ENCODE measurements at places on chromosomes 2 and 18.

DNA sequence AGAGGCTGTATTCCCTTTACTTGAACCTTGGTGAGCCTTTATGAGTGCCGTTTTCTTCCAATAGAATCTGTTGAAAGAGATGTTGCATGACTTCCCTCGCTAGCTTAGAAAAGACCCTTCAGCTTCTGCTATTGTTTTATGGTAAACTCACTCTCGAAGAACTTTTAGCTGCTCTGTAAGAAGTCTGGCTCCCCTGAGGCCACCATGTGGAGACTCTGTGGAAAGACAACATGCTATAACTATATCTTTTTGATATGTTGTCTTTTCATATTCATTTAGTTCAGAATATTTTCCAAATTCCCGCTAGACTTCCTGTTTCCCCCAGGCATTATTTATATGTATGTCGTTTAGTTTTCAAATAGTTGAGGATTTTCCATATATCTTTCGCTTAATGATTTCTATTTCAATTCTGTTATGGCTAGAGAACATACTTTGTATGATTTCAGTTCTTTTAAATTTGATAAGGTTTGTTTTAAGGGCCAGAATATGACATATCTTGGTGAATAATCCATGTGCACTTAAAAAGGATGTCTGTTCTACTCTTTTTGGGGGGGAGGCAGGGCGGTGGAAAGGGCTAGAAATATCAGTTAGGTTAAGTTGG lies 64.1 kb downstream of the PTPN4 start:
- peak; percentile 10 for DNase-seq

DNA sequence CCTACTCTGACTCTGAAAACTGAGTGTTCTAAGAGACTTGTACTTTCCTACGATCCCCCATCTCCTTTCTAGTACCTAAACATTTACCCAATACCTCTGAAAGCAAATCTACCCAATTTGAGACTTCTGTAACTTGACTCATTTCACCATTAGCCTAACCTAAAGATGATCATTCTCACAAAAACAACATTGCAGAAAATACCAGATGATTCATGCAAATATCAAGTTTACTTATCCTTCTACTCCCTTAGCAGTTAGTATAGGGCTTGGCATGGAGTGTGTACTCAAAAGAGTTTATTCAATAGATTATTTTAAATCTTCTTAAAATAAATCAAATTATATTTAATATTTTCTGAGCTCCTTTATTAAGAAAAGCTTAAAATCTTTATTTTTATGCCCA lies 89.6 kb downstream of the NR4A2 start:
- no peak for DNase-seq

DNA sequence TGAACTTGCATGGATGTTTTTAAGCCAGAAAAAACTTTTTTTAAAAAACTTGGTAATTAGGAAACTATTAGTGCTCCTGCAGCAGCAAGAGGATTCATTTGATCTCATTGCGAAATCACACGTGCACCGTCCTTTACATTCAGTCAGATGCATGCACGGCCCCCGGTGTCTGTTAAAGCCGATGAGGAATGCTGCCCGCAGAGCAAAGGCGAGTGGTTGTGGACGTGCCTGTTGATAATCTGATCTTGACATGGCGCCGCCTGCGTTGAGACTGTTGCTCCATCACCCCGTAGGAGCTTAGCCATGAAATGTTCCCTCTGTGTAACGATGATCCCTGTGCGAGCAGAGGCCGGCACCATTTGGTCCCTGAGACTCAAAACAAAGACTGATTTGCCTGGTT lies 300.0 kb downstream of the GBX2 start:
- DNase-seq, result no peak

DNA sequence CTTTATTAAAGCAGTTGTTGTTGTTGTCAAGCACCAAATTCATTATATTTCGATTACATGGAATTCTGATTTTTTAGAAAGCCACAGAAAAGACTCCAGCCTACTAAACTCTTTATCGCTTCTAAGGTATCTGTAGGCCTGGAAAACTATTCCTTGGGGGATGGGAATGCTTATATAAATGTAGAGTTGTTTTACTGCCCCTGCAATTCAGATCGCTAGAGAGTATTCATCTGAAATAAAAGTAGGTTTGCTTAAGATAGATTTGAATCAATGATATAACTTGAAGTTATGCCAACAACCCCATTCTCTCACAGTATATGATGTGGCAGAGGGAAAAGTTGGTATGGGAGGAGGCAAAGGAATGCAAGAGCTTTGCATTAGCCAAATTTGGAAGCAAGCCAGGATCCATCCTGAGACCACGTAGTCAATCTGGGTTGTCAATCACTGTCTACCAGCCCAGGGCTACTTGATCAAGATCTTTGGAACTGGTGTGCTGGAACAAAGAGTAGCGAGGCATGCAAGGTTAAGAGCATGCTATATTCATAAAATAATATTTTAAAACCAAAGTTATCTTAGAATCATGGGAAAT lies 95.9 kb downstream of the LYPD6B start:
- no peak for DNase-seq

DNA sequence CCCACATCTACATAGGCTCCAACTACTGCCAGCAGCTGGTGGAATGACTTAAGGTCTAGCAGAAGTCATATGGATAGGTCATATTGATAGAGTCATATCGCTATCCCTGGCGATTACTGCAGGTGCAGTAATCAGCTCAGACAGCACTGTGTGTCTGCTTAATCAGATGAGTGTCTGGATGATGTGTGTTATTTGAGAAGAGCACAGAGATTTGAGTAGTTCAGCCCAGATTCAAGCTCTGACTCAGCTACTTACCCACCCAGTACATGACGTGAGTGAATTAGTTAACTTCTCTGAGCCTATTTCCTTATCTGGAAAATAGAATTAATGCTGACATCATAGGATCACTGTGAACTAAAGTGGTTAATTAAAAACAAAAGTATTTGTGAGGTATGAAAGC lies 78.9 kb downstream of the EHD3 start:
- DNase-seq, result no peak

DNA sequence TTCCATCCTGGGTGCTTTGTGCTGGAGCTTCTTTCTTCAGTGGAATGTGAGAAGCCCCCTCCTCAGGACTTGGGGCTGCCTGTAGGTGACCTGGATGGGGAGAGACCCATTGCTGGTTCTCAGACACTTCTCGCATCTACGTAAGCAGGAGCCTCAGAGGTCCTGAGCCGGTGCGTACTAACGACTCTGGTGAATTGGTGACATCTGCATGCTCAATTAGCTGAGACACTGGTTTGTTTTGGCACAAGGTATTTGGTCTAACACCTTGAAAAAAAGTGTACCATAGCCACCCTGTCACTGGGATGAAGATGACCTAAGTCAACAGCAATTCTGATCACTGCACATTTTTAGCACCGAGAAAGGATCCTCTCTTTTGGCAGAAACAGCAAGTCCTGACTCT lies 57.7 kb downstream of the LRRC30 start:
- no peak for DNase-seq

GRCh38 chr2:43507137-43507536 lies 88.7 kb downstream of the THADA start:
- no peak for DNase-seq

- no peak for DNase-seq
These were observed 4.3 kb downstream of the HPCAL1 start for GRCh38 chr2:10306901-10307463.

- no peak for DNase-seq
These were observed 38.0 kb downstream of the CABYR start for GRCh38 chr18:24176727-24177416.

GRCh38 chr2:194015751-194016150 lies 1641.3 kb upstream of the SLC39A10 start:
- no peak for DNase-seq

GRCh38 chr2:28287256-28287915 lies 105.3 kb upstream of the FOSL2 start:
- DNase-seq, result peak; percentile 64

- DNase-seq, result no peak
These were observed 108.2 kb upstream of the CAPN13 start for GRCh38 chr2:30915486-30915885.

- DNase-seq, result no peak
These were observed 107.9 kb downstream of the KLHL29 start for GRCh38 chr2:23492921-23493320.

DNA sequence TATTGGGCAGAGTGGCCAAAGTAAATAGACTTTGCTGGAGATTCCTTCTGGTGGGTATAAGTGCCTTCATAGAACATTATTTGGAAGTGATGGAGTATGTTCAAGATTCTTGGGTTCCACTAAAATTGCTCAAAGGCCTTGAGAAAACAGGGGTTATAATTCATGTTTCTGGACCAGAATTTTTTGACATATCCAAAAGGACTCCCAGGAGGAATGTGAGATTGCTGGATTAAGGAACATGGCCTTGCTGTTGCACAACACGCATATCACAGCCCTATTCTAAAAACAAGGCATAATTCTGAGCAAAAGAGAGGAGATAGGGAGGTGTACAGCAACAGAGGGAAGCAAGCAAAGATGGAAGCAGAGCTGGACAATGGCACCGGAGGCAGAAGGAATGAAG lies 111.7 kb upstream of the TNP1 start:
- DNase-seq, result no peak

DNA sequence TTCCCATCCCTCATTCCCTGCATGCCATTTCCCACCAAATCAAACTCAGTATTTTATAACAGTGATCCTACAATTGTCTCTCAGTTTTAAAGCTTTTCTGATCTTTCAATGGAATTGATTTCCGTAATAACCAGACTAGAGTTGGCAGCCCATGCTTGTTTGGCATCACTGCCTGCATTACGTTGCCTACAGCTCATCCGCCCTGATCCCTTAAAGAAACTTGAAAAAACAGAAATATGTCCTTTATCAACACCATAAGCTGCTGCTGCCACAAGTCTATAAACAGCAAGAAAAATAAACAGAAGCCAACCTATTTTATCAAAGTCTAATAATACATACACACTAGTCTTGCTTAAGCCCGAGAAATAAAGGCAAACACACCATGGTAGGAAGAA lies 331.0 kb downstream of the METTL4 start:
- DNase-seq, result peak; percentile 7

DNA sequence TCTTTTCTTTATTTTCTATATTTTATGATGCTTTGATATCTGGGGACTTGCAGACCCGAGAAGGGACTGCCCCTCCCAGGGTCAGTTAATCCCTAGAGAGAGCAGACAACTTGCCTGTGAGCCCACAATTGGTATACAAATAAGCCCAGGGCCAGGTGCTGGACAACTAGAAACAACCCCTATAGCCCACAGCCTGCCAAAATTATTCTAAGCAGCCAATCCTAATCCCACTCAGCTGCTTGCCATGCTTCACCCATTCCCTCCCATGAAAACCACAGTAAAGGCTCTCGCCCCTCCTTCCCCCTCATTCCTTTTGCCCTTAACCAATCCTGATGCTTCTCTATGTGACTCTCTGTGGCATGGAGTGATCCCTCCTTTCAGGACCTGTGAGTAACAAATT lies 380.7 kb downstream of the RBM43 start:
- DNase-seq, result no peak

DNA sequence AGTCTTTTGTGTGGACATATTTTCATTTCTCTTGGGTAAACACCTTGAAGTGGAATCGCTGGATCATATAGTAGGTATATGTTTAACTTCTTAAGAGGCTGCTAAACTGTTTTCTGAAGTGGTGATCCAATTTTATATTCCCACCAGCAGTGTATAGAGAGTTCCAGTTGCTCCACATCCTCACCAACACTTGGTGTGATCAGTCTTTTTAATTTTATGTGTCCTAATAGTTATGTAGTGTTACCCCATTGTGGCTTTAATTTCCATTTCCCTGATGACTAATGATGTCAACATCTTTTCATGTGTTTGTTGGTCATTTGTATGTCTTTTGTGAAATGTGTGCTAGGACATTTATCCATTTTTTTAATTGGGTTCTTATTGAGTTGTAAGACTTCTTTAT lies 56.9 kb downstream of the DGKD start:
- no peak for DNase-seq

GRCh38 chr2:223222397-223222796 lies 170.4 kb downstream of the KCNE4 start:
- DNase-seq, result no peak

DNA sequence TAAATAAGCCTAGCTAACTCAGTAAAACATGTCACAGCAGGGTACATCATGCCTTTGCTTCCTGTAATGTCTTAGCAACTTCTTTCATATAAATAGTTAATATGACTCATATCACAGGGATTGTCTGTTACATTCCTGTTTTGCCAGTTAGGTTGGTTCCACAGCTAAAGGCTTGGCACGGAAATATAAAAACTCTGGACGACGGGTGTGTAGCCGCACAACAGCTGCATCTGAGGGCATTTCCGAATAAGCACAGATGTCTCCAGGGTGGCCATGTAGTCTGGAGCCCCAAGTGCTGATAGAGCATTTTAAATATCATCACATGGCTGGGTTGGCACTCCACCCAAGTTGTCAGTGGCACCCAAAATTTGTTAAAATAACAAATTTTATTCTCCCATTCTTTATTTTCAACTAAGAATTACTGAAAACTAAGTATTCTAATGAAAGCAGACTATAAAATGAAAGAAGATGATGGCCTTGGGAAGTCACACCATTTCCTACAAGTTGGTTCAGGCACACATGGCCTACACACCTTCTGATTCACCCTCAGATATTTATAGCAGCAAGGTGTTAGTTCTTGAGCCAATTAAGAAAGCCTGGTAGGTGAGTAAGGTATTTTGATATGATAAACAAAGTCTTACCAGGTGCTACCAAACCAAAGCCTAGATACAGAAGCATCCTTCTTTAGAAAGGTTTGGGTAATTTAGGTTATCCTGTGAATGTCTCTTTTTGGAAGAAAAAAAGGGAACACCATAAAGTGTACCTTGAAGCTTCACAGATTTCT lies 61.8 kb upstream of the STK17B start:
- peak; percentile 69 for DNase-seq

- no peak for DNase-seq
These were observed 70.6 kb upstream of the GLS start for GRCh38 chr2:190809876-190810525.

GRCh38 chr2:168529900-168530561 lies 74.0 kb downstream of the CERS6 start:
- DNase-seq, result no peak

DNA sequence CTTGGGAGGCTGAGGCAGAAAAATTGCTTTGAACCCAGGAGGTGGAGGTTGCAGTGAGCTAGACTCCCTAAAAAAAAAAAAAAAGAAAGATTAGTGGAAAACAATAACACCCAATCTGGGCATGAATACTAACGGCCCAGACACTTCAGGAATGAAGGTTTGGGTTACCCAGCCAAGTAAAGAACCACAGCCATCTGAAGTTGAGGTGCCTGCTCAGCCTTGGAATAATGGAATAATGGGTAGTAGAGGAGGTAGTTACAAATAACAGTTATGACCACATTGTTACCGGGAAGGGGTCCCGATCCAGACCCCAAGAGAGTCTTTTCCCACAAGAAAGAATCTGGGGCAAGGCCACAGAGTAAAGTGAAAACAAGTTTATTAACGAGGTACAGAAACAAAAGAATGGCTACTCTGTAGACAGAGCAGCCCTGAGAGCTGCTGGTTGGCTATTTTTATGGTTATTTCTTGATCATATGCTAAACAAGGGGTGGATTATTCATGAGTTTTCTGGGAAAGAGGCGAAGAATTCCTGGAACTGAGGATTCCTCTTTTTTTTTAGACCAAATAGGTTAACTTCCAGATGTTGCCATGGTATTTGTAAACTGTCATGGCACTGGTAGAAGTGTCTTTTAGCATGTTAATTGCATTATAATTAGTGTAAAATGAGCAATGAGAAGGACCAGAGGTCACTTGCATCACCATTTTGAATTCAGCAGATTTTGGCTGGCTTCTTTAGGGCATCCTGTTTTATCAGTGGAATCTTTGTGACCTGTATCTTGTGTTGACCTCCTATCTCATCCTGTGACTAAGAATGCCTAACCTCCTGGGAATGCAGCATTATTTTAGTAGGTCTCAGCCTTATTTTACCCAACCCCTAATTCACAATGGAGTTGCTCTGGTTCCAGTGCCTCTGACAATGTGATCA lies 96.2 kb upstream of the HAAO start:
- DNase-seq, result no peak
